ENCODE measurements at places on chromosomes 1 and 21.

GRCh38 chr21:42833859-42834725 lies 45.2 kb downstream of the WDR4 start:
- no peak for DNase-seq

DNA sequence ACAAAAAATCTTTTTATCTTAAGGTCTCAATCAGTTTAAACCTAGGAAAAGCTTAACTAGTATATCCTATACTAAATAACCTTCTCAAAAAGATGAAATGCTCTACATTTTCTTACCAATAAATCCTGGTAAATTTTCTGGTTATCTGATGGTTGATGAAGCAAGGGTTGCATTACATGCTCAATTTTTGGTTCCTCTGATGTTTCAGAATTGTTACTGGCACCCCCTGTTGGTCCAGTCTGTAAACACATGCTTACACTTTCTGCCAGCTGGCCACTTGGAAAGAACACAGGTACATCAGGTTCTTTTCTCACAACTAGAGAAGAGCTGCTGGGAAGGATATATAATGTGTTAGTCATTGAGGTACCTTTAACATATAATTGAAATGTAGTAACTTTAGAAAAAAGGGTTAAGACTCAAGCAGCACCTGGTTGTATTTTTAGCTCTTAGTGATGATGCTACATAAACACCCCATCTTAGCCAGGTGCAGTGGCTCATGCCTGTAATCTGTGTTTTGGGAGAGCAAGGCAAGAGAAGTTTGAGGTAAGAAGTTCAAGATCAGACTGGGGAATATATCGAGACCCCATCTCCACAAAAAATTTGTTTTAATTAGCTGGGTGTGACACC lies 30.9 kb upstream of the TAL1 start:
- no peak for DNase-seq

DNA sequence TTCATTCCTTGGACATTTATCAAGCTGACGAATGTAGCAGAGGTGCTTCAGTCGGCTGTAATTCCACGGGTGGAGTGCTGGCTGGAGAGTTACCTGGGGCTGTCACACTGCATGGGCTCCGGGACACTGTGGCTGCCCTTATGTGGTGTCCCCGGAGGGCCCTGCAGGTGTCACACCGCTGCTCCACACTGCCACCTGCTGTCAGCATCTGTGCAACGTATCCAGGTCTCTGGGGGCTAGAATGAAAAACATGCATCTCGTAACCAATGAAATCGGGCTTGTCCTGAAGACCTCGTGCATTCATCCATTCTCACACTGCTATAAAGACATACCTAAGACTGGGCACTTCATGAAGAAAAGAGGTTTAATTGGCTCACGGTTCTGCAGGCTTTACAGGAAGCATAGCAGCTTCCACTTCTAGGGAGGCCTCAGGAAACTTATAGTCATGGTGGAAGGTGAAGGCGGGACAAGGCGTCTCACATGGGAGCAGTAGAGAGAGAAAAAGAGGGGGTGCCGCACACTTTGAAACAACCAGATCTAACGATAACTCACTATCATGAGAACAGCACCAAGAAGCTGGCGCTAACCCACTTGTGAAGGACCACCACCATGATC lies 46.7 kb upstream of the PCBP3 start:
- no peak for DNase-seq

DNA sequence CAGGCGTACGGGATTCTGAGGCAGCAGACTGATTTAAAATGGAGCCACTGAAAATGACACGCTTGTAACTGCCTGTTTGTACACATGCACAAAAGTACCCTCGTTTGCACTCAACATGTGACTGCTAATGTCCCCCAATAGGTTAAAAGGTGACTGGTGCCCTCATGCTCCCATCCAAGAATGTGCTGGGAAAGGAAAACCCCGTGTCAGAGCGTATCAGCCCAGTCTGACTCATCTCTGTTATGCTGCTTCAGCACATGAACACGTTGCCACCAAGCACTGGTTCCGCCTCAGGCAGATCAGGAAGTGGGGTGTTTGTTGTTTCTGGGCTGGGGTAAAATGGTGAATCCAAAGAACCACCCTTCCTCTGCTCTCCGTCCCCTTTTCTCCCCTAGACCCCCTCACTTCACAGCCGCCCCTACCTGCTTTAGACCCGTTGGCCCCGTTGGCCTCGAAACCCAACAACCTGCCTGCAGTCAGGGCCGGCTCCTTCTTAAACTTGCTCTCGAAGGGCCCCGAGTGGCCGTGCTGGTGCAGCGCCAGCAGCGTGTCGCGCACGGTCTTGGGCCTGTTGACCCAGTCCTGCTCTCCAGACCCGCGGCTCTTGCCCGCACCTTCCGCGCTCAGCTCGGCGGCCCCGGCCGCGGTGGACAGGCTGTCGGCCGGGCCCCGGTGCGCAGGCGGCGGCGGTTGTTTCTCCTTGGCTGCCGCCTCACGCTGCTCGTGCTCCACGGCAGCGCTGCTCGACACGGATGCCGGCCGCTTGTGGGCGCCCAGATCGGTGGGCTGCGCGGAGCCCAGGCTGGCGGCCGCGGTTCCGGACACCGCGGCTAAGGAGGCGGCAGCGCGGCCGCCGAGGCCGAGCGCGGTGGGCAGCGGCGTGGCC lies 1.7 kb downstream of the IRF2BP2 start:
- DNase-seq: no peak

DNA sequence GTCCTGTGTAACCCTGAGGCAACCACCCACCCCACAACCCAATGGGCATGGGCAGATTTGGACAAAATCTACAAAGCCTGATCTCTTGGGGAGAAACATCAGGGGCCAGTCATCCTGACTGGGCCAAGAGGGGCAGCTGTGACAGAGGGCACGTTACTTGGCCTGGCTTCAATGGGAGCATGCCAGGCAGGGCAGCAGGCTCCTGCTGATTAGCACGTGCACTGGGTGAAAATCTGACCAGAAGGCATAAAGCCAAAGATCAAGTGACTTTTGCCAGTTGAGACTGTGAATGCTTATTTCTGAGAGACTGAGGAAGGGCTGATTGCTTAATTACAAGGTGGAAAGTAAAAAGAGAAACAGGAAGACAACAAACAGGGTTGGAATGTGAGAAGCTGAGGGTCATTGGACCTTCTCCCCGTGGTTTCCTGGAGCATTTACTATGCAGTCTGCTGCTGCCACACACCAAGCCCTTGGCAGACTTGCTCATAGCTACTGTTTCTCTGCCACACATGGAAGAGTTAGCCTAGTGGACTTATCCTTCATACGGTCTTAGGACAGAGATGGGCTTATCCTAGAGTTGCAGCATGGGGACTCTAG lies 39.8 kb upstream of the TNR start:
- no peak for DNase-seq

DNA sequence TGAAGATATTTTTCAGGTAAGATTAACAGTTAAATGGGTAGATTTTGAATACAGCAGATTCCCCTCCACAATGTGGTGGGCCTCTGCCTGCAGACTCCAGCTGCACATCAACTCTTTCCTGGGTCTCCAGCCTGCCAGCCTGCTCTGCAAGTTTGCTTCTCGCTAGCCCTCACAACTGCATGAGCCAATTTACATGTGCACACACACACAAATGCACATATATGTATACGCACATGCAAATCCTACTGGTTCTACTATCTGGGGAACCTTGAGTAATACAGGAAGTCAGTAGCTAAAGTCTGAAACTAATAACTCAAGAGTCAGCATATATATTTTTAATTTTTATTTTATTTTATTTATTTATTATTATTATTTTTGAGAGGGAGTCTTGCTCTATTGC lies 34.8 kb upstream of the QSOX1 start:
- no peak for DNase-seq

DNA sequence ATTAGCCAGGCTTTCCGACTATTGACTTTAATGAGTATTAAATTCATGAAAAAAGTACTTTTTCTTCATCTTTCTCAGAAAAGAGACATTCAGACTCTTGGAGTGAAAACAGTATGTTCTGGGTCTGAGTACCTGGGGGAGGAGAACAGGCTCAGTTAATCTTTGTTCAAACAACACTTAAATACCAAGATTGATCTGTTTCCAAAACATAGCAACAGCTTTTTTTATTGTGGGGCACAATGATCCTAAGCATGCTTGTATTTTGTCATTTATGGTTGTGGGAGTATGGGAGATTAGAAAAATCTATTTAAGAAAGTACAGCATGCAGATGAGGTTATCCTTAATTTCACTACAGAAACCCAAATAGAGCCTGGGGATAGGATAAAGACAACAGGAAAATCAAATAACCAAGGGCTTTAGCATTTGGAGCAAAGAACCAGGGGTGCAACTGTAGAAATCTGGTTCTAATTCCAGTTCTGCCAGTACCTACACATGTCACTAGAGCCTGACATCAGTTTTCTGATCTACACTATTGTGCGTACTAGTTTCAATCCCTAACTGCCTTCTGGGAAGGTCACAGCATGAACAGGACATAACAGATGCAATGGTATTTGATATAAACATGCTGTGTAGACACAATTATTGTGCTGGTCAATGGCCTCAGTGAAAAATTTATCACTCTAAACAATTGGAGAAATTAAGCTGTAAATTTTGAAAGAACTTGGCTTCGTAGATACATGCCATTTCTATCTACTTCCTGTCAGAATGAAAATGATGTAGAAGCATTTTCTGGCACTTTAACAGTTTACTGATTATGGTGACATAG lies 91.2 kb downstream of the KCNK1 start:
- no peak for DNase-seq

DNA sequence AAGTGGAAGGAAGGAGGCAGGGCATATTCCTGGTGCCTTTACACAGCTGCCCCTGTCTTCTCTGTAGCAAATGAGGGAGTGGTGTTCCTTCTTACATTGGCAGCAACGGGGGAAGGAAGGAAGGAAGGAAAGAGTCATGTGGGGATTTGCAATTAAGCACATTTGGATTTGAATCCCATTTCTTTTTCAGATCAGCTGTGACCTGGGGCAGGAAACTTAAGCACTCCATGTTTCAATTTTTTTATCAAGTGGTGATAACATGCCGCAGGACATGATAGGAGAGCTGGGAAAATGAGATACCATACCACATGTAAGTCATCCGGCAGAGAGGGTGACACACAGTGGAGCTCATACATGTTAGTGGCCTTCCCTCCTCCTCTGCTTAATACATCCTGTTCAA lies 186.8 kb downstream of the APP start:
- DNase-seq: no peak

- DNase-seq: no peak
These were observed 15.8 kb downstream of the SPEN start for GRCh38 chr1:15863156-15863901.

GRCh38 chr1:206446688-206447421 lies 23.4 kb upstream of the IKBKE start:
- DNase-seq: no peak

GRCh38 chr1:22121421-22121911 lies 21.4 kb downstream of the WNT4 start:
- DNase-seq: no peak

DNA sequence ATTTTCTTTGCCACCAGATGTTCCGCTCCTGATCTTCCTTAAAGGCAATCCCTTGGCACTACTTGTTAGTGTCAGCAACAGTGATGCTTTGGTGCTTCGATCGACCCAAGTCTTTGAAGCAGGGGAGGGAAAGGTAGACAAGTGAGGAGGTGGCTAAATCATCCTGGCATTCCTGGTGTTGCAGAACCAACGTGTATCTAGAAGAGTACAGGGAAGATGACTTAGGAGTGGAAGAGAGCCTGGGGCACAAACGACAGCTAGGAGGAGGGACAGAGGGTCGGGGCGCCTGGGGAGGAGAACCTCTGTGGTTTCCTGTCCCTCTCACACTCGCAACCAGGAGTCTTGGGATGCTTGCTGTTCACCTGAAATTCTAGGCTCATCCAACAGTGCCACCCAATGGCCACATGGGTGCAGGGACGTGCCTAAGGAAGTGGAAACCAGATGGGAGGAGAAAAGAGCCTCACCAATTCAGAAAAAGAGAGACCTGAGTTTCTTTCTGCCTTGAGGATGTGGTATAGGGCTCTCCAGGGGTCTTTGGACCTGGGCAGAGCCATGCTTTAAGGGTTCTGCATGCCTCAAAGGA lies 9.5 kb upstream of the KCNA2 start:
- DNase-seq: no peak

GRCh38 chr21:37338671-37339551 lies 27.7 kb upstream of the DYRK1A start:
- DNase-seq: peak; percentile 86

- no peak for DNase-seq
These were observed 37.5 kb downstream of the SPAG17 start for GRCh38 chr1:118147522-118147921.

- DNase-seq: no peak
These were observed 177.2 kb downstream of the PLPPR4 start for GRCh38 chr1:99441299-99442095.

GRCh38 chr1:52531249-52531872 lies 21.5 kb downstream of the TUT4 start:
- DNase-seq: no peak

- no peak for DNase-seq
These were observed 36.0 kb upstream of the SGIP1 start for GRCh38 chr1:66497910-66498309.

DNA sequence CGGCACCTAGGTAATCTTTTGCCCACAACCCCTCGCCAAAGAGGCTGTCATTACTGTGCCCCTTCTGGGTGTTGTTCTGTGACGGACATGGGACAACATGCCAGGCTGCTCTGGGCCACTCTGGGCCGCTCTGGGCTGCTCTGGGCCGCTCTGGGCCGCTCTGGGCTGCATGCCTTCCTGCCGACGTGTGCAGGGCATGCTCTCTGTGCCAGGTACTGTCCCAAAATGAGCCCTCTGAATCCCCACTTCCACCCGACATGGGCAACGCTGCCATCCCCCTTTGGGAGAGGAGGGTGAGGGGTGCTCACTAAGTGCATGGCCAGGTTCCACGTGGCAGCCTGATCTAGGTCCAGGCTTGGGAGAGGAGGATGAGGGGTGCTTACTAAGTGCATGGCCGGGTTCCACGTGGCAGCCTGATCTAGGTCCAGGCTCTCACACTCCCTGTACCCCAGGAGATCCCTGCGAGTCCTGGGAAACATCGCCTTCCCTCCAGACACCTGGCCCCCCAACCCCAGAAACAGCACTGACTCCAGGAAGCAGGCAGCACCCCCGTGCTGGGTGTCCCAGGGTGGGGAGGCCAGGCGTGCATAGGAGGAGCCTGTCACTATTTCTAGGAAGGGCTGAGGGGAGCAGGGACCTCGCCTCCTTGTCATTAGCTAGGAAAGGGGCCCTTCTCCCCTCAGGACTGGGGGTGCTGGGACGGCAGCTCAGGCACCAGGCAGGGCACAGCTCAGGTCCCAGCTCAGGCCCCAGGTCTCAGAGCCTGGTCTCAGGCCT lies 16.5 kb downstream of the TTC34 start:
- no peak for DNase-seq

All from non-pigmented ciliary epithelial cell (primary cell).